ENCODE measurements at places on chromosomes 3 and 15.

GRCh38 chr3:78846718-78847117 lies 921.1 kb downstream of the ROBO1 start:
- no peak for DNase-seq

DNA sequence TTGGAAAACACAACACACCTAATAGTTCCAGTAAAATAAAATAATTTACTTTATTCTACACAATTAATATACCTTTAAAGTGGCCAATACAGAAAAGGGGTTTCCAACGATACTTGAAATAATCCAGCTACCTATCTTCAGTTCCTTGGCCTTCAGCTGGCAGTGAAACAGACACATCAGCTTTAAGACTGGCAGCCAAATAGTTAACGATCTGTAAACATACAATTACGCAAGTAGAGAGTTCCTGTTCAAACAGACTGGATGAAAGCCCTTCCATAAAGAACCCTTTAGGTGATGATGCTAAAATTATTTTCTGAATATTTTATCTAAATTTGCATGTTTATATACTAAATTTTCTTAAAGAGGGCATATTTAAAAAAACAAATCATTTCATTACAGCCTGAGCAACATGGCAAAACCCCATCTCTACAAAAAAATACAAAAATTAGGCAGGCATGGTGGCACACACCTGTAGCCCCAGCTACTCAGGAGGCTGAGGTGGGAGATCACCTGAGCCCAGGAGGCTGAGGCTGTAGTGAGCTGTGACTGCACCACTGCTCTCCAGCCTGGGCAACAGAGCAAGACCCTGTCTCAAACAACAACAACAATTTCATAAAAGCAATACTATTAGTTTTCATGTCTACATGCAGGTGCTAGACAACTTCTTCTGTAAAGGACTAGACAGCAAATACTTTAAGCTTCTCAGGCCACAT lies 12.9 kb downstream of the DYNC1LI1 start:
- peak; percentile 3 for DNase-seq

DNA sequence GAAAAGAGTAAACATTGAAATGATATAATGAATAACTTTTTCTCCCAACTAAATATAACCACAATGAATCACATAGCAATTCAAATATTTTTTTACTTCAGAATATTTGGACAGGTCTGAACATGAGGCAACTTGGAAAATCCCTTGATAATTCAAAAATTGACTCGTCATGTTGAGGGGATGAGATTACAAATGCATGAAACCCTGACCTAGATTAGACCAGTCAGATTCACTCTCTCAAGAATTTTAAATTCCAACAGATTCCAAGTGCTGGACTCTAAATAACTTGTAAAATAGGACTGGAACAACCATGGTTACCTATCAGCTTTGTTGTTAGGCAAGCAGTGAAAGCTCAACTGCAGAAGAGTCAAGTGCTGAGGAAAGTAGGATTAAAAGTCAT lies 317.5 kb downstream of the GBE1 start:
- no peak for DNase-seq

DNA sequence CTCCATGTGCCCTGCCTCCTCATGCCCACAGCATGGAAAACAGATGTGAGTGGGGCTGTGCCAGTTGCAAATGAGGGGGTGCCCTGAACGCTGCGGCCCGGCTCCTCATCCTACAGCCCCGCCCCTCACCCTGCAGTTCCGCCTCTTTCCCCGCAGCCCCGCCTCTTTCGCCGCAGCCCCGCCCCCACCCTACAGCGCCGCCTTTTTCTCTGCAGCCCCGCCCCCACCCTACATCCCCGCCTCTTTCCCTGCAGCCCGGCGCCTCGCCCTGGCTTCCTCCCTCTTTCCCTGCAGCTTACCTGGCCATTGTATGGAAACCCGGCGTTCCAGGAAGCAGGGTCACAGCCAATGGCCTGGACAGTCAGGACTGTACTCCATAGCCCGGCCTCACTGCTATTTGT lies 284.9 kb downstream of the TLE3 start:
- no peak for DNase-seq

DNA sequence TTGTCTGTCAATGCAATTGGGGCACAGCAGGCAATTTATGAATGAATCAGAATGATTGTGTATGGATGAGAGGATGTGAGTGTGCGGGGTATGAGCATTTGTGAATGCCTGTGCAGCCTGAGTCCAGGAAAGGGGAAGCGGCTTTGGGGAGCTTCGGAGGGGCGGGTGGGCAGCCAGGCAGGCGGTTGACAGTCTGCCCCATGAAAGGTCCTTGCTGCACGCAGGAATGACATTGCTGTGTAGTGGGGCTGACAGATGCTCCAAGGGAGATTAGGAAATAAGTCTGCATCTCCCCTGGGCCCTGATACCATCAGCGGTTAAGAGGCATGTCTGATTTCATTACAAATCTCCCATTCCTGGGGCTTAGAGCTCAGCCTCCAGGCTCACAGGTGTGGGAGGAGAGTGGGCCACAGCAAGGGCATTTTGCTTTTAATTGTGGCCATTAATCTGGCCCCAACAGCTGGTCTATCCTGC lies 26.4 kb upstream of the TSPAN3 start:
- DNase-seq, result no peak

GRCh38 chr15:50046159-50046558 lies 72.9 kb downstream of the ATP8B4 start:
- DNase-seq, result no peak

- DNase-seq, result no peak
These were observed 116.7 kb downstream of the NUP210 start for GRCh38 chr3:13303410-13303809.

DNA sequence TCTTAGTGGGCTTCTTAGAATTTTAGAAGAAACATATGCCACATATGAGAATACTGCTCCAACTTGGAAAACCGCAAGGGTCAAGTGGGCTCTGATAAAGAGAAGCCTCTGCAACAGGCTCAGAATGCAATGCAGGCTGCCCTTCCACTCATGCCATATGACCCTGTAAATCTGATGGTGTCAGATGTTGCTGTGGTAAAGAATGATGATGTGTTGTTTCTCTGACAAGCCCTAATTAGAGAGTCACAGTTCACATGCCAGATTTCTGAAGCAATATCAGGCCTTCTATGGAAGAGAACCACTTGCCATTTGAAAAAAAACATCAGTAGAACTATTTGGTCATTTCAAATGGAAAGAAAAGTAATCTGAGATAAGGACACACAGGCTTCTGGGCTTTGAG lies 749.6 kb downstream of the AGBL1 start:
- DNase-seq, result no peak

Data from NCI-H1105 (cell line).